ENCODE measurements at places on chromosomes 5 and 9. TPM values are rescaled to one million over a fixed set of nuclear protein-coding genes. Genes with fewer than 3 reads are reported as not detected.

DNA sequence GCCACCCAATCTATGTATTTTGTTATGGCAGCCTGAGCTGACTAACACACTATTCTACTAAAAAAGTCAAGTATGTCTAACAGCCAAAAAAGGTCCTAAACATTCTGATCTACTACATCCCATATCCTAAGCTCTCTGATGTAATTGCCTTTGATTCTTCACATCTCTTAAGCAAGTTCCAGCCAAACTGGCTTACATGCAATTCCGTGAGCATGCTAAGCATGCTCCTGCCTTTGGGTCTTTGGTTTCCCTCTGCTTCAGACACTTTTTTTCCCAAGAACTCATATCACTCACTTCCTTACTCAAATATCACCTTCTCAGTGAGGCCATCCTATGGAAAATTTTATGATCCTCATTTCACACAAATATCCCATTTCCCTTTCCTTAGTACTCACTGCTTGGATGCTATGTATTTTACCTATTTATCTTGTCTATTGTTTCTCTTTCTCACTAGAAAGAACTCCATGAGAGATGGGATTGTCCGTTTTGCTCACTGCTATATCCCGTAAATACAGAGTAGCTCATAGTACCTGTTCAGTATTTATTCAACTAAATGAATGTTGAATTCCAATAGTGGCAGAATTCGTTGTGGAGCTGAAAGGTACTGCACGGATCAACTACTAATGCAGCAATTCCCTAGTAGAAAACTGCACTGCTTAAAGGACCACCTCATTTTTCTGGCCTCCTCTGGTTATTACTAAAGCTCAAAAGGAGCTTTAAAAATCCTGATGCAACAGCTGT is 2.3 kb upstream of the SLC12A2 start:
- no peaks in the 10 kb centered on the region for H3K36me3 ChIP-seq
- peaks cover 17% of the 10 kb centered on the region for H3K4me1 ChIP-seq
- no peak for DNase-seq
- no peaks in the 10 kb centered on the region for H3K27me3 ChIP-seq

Gene DIRAS2
- total RNA-seq, result not detected

DNA sequence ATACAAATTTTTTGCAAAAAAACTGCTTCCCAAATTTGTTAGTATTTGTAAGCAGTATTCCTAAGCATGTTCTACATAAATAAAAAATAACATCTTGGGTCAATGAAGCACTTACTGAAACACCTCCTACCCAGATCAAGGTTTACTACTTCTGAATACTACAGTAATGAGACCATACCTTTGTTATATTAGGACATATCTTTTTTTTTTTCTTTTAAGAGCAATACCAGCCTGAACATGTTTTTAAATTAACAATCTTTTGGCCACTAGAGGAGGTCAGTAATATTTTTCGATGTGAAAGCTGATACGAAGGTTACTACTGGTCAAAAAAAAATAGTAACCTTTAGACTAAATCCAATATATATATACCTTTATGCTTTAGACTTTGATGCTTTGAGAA is 72.7 kb downstream of the CERT1 start:
- no peak for DNase-seq
- H3K27me3 ChIP-seq, result no peaks in the 10 kb centered on the region
- H3K4me1 ChIP-seq, result no peaks in the 10 kb centered on the region
- H3K4me3 ChIP-seq, result no peak overlapping the region
- no peaks in the 10 kb centered on the region for H3K36me3 ChIP-seq

Gene C5orf58
- not detected for total RNA-seq

Gene PCA3
- total RNA-seq, result under 0.01 TPM

DNA sequence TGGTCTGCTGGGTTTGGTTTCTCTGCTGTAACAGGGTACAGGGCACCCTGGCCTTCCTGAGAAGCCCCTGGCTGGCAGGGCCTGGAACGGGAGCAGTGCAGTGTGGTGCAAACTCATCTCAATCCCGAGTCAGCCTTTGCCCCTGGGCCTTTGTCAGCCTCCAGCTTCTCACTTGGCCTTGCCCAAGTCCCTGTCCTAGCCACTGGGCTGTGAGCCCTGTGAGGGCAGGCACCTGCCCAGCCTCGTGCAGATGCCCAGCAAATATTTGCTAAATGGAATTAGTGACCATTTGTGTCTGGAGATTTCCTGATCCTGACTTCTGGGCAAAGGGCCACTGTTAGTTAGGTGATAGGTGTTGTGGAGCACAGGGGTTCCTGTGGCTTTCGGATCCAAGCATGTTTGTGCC is 13.0 kb downstream of the RGS3 start:
- no peak overlapping the region for H3K4me3 ChIP-seq
- H3K4me1 ChIP-seq, result peaks cover 61% of the 10 kb centered on the region
- no peaks in the 10 kb centered on the region for H3K27me3 ChIP-seq
- DNase-seq, result no peak
- no peaks in the 10 kb centered on the region for H3K36me3 ChIP-seq
- H3K27ac ChIP-seq, result no peak overlapping the region

Measured in esophagus muscularis mucosa (tissue), 4 donors.